Activated naive CD8-positive, alpha-beta T cell treated with anti-CD3 and anti-CD28 coated beads for 36 hours (primary cell): ENCODE measurements at places on chromosomes 3 and 15.

- no peak for DNase-seq
Observed at GRCh38 chr3:30231277-30232141, 374.9 kb upstream of the TGFBR2 start.

DNA sequence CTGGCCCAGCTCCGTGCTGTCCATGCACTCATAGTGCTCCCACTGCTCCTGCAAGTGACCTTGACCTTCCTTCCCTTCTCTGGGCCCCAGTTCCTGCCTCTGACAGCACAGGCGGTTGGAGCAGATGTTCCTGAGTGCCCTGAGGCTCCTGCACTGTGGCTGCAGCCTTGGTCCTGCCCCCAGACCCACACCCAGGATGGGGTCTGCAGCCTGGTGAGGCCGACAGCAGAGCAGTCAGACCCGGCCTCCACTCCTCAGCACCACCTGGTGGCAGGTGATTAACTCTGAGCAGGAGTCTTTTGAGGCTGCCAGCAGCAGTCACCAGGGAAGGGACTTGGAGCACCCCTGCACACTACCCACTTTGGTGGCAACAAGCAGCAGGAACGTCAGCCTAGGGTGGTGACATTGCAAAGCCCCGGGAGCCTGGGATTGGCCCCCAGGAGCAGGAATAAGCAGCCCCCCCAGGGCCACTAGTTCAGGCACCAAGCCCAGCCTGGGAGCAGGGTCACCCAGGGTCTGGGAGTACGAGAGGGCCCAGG lies 64.6 kb downstream of the CYP11A1 start:
- peak; percentile 41 for DNase-seq

GRCh38 chr3:30285188-30286006 lies 321.0 kb upstream of the TGFBR2 start:
- no peak for DNase-seq

DNA sequence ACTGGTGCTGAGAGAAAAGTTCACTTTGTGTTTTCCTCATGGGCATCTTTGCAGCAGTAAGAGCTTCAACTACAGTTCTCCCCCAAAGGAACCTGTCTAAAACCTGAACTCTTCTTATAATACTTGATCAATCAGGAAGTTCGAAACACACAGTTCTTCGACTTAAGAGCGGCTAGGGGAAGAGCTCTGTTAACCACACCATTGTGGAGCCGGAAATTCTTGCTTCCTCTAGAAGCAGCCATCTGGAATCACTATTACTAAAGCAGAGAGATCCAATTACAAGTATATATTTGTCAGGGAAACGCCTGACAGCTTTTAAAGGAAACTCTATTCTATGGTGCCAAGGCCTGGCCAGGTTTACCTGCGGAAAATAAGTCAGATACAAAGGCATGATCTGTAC lies 337.3 kb upstream of the CBLB start:
- peak; percentile 7 for DNase-seq

DNA sequence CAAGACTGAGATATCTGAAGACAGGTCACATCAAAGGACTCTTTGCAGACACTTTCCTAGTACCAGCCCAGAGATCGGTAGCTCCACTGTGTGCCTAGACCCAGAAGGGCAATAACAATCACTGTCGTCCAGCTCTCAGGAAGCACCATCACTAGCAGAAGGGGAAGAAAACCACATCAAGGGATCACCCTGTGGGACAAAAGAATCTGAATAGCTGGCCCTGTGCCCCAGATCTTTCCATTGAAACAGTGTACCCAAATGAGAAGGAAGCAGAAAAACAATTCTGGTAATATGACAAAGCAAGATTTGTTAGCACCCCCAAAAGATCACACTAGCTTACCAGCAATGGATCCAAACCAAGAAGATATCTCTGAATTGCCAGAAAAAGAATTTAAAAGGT lies 404.4 kb upstream of the NECTIN3 start:
- DNase-seq = no peak

GRCh38 chr3:189144645-189145044 lies 27.1 kb upstream of the TPRG1 start:
- DNase-seq = no peak

DNA sequence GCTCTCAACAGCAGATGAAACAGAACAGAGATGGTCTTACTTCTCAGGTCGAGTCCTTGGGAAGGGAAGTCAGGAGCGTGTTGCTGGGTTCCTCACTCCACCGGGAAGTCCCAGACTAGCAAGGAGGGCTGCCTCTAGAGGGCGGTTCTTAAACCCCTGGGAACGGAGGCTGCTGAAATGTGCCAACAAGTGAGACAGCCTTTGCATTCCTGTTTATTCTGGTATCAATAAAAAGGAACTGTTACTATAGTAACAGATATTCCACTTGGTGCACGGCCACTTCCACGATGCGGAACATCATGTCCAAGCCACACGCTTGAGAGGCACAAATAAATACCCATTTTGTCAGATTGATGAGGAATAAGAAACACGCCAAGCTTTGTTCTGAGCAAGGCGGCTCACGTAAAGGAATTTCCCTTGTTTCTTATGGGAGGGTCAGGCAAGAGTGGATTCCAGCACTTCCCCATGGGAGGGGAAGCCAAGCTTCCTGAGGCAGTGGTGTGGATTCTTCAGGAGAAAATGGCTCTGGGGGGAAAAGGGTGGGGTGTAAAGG lies at the start of gene FAM107A:
FAM107A (minus strand) TSS at position 123 of the 553 bp plus-strand sequence. CDS start 7,531 bp downstream, outside the sequence.
- no peak for DNase-seq
